ENCODE measurements at places on chromosomes 6 and 20. TPM values are rescaled to one million over a fixed set of nuclear protein-coding genes. Genes with fewer than 3 reads are reported as not detected.

Gene HUS1B
- 0.94 TPM for total RNA-seq

Gene CST3
- total RNA-seq, result 262 TPM

DNA sequence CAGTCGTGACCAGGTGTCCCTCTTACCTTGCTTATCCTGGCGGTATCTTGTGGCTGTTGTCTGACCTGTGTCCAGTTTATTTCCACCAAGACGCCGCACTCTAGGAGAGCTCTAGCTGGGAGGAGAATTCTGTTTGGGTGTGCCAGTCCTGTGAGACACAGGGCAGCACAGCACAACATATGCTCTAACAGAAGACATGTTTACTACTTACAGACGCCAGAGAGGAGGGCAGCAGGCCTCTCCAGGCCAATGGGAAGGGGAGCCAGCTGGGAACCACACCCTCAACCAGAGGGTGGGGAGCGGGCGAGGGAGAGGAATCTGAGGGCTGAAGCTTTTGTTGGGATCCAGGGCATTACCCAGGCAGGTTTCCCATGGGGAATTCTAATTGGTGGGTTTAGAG lies 25.2 kb upstream of the FERMT1 start:
- DNase-seq, result no peak

GRCh38 chr6:81126150-81126549 lies 626.3 kb downstream of the TENT5A start:
- no peak for DNase-seq

DNA sequence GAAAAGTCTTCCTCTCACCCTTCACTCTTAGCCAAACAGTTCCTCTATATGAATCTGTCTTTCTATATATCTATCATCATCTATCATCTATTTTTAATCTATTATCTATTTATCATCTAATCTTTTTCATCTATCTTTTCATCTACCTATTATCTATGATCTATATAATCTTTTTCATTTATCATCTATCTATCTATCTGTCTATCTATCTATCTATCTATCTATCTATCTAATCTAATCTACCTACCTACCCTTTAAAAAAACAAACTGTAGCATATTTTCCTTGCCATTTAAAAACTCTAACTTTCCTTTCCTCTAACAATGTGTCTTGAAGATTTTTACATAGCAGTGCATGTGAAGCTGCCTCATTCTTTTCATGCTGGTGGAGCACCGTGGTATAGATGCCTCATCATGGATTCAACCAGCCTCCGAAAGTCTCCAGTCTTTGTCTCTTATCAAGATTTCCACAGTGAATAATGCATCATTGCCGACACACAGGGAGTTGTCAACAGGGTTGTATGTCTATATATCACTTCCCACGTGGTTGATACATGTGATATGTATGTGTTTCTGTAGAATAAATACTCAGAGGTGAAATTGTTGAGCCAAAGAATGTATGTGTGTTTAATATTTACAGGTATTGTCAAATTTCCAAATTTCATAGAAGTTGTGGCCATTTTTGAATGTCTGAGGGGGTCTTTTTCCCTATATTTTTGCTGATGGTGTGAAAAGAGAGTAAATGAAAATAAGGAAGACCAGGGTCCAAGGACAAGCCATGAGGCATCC lies 51.3 kb downstream of the VEGFA start:
- DNase-seq, result no peak

- no peak for DNase-seq
Measured at GRCh38 chr6:117870486-117871242, 36.4 kb upstream of the SLC35F1 start.

DNA sequence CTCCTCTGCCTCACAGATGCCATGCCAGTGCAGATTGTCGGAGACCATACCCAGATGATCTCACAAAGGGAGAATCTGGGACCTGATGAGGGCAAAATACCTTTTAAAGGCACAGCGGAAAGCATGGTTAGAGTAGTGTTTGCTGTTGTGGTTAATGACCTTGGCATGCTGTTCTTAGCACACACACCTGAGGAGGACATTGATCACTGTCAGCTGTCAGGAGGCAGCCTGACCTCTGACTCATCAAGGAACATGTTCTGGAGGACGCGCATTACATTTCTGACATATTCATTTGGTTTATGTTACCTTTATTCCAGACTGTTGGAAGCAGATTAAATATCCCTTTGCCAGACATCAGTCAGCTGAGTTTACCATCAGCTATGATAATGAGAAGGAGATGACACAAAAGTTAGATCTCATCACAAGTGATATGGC lies 57.1 kb downstream of the GOPC start:
- peak; percentile 60 for DNase-seq

DNA sequence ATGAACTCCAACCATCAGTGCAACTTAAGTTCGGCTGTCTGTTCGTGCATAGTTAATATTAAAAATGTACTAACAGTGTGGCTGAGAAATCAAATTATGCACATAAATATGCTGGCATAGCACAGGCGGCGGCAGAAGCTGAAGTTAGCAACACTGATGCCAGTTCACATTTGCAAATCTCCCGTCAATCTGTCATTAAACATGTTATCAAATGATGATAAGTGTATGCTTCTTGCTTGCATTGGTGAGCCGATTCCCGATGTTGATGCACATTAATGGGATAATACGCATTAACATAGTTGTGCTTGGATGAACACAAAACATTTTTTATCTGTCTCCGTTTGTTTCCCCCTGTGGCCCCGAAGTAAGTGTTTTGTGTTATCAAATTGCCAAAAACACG lies 309.4 kb downstream of the ZNF217 start:
- no peak for DNase-seq

- DNase-seq, result no peak
Measured at GRCh38 chr20:57066126-57066900, 200.1 kb downstream of the BMP7 start.

- no peak for DNase-seq
Measured at GRCh38 chr20:52965380-52965779, 6.8 kb upstream of the TSHZ2 start.
